ENCODE measurements at places on chromosomes 7 and 10. TPM values are rescaled to one million over a fixed set of nuclear protein-coding genes. Genes with fewer than 3 reads are reported as not detected.

CFAP58 gene
- total RNA-seq, result 0.39 TPM

GARS1 gene
- total RNA-seq, result 165 TPM

IRF5 gene
- 8.0 TPM for total RNA-seq

LLCFC1 gene
- not detected for total RNA-seq

CAV1 gene
- not detected for total RNA-seq

LGI1 gene
- total RNA-seq, result not detected

TUBAL3 gene
- total RNA-seq, result not detected

MBL2 gene
- not detected for total RNA-seq

LRRC61 gene
- total RNA-seq, result 20.9 TPM

CYP3A7 gene
- not detected for total RNA-seq

LRRC18 gene
- not detected for total RNA-seq

PPP1R3C gene
- not detected for total RNA-seq

GNGT1 gene
- total RNA-seq, result not detected
